ENCODE measurements at places on chromosomes 2 and 18. TPM values are rescaled to one million over a fixed set of nuclear protein-coding genes. Genes with fewer than 3 reads are reported as not detected.

GAREM2 gene
- total RNA-seq = 4.9 TPM

SGPP2 gene
- 44.8 TPM for total RNA-seq

DNA sequence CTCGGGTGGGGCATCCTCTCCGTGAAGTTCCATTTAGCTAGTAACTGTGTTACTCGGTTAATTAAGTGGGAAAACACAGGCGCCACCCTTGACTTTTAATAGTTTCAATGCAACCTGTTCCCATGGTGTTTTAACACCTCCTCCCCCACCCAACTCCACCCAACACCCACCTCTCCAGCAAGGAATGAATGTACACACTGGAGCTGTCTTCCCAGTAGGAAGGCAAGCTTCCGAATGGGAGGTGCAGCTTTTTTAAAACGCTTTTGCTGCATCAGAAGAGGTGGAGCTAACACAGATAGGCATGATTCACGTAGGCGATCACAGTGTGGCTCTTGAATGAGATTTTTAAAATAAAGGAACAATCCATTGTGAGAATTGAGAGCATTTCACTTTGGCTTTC lies 73.8 kb upstream of the AGAP1 start:
- no peak for DNase-seq

GRCh38 chr2:120831086-120831485 lies 95.4 kb downstream of the GLI2 start:
- DNase-seq = no peak

DNA sequence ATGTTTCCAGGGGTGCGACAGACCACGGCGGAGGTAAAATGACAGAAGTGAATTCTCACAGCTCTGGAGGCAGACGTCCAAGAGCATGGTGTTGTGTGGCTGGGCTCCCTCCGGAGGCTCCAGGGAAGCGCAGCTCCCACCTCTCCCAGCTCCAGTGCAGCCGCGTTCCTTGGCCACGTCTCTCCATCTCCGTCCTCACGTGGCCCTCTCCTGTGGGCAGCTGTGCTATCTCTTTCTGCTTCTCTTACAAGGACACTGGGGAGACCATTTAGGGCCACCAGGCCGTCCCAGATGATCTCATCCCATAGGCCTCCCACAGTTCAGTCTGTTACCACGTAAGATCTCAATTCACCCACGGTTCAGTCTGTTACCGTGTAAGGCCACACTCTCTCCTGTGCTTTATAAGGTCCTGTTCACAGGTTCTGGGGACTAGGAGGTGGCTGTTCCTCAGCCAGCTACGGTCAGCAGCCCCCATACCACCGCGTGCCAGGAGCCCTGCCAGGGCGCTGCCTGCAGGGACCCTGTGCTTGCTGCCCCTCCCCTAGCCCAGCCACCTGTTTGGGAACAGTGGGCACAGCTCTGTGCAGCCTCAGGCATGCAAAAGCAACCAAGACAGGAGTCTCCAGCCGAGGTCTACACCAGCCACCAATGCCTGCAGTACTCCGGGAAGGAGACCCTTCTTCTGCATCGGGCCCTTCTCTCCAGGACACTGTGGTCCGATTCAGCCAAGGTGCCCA lies 2.9 kb upstream of the MAB21L4 start:
- DNase-seq = no peak

- DNase-seq = no peak
These were observed 123.1 kb downstream of the ARHGAP15 start for GRCh38 chr2:143252138-143252907.

DNA sequence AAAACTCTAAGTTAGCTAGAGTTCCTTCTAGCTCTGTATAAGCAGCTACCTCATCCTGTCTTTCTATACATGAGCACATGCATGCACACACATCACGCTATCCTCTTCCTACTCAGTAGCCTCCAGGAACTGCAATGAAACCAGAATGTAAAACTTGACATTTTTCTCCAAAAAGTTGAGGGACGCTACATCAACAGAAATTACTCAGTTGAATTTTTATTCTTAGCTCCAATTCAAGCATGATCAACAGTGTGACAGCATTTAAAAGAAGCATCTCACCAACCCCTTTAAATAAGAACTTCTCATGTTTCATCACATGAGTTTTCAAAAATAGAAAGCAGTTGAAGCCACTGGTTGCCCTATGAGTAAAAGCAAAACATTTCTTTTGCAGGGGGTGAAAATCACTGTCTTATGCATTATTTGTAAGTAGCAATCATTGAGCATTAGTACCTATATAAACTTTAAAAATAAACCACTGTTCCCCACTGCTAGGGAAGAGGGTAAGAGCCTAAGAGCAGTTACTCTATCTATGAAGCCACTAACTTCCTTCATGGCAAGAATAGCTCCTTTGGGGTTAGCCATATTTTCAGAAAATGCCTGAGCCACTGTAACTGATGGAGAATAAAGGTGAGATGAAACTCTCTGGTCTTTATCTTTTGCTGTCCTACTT lies 77.9 kb upstream of the ARL5A start:
- no peak for DNase-seq

VWC2L gene
- total RNA-seq = not detected

TLX2 gene
- total RNA-seq = 0.12 TPM

GRCh38 chr2:18171191-18172139 lies 293.0 kb downstream of the KCNS3 start:
- DNase-seq = no peak

EIF2AK2 gene
- 28.7 TPM for total RNA-seq

DNA sequence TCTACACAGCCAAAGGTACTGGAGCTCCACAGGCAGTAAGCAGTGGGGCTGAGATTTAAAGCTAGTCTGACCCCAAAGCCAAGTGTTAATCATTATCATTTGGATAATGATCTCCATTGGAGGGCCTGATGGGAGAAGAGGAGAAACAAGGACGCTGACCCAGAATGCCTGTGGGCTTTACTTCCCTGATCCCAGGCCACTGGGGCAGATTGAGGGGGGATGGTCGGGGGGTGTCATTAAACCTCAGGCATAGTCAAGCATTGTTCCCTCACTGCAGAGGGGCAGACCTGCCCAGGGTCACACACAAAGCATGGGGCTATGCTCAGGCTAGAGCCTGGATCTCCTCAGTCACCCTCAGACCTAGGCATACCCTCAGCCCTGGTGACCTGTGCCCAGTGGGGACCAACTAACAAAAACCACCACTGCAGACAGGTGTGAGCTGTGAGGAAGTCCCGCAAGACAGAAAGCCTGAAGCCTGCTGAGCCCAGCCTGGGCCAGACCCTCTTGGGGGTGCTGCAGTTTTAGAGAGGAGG lies 53.4 kb downstream of the SDC1 start:
- DNase-seq = no peak

DNA sequence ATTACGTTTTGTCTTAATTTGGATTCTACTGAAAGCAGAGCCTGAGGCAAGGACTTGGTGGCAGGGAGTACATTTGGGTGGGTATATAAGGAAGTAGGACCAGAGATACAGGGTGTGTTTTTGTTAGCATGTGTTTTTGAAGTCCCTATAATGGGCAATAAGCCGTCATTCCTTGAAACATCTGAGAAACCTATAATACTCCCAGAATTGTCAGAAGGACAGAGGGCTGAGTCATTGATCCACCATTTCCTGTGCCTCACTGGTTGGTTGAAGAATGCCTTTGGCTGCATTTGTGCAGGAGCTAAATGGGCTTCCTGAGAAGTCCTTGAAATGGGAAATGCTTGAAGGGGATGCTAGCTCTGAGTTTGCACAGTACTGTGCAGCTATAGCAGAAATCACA lies 281.8 kb upstream of the ZEB2 start:
- no peak for DNase-seq

- no peak for DNase-seq
These were observed 67.0 kb upstream of the SERTAD2 start for GRCh38 chr2:64720535-64721319.

RAB6C gene
- 0.23 TPM for total RNA-seq

DYNAP gene
- total RNA-seq = not detected
